Activated naive CD8-positive, alpha-beta T cell treated with anti-CD3 and anti-CD28 coated beads for 36 hours (primary cell): ENCODE measurements at places on chromosomes 2 and 18. TPM values are rescaled to one million over a fixed set of nuclear protein-coding genes. Genes with fewer than 3 reads are reported as not detected.

DNA sequence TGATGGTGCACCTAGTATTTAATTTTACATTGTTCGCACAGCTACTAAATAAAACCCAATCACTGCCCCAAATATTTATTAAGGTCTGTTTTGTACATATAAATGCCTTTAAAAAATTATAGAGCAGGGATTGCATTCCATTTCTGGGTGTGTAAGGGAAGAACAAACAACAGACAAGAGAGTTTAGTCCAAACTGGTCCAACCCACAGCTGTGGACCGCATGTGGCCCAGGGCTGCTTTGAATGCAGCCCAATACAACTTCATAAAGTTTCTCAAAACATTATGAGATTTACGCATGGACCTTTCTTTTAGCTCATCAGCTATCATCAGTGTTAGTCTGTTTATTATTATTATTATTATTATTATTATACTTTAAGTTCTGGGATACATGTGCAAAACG is 114.8 kb upstream of the LRATD1 start:
- no peak for DNase-seq

DNA sequence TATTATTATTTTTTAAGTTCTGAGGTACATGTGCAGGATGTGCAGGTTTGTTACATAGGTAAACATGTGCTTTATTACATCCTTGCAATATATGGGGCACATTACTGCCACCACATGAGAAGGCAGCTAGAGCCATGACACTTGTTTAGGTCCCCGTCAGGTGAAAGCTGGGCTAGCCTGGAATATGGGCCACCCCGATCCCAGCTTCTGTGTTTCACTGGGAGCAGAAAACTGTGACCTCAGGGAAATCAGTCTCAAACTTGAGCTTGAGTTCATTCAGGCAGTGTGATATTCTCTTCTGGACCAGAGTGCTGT is 176.9 kb downstream of the PIK3C3 start:
- no peak for DNase-seq

- DNase-seq = no peak
Measured at GRCh38 chr2:168596881-168597655, 141.0 kb downstream of the CERS6 start.

- no peak for DNase-seq
Measured at GRCh38 chr2:29039718-29040480, 34.4 kb downstream of the PCARE start.

DNA sequence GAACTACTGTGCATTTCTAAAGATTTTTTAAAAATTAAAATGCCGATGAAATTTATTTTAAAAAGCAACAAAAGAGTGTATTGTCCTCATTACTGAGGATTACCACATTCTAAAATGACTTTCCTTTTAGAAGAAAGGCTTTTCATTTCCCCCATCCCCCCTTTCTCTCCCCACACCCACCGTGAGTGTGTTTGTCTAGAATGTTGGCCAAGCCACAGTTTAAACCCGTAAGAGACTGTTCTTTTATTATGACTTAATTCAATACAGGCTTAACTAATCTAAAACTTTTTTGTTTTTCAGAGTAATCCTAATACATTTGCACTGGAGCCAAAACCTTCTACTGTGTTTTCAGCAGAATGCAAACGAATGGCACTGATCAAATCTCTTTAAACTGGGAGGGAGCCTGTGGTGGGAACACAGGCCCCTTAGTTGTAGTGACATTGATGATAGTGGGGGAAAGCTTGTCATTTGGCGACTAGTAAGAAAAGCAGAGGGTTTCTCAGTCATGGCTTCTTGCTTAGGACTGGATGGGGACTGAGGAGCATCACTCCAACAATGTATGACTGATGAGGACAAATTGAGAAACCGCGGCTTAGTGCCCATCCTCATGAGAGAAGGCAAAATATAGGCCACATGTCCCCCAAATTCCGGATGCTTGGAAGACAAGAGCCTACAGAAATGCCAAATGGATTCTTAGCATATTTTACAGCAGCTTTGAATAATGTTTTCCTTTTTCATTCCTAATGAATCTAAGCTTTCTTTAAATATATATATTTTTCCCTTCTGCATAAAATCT is 154.0 kb upstream of the SMIM21 start:
- DNase-seq = no peak

MYOM1 gene
- 0.82 TPM for total RNA-seq
